Urothelium cell line (cell line): ENCODE measurements at places on chromosomes 6 and 20.

- no peak for DNase-seq
Measured at GRCh38 chr20:49727894-49728885, 14.5 kb upstream of the B4GALT5 start.

GRCh38 chr6:70186461-70186860 lies 116.4 kb downstream of the COL9A1 start:
- DNase-seq: no peak

DNA sequence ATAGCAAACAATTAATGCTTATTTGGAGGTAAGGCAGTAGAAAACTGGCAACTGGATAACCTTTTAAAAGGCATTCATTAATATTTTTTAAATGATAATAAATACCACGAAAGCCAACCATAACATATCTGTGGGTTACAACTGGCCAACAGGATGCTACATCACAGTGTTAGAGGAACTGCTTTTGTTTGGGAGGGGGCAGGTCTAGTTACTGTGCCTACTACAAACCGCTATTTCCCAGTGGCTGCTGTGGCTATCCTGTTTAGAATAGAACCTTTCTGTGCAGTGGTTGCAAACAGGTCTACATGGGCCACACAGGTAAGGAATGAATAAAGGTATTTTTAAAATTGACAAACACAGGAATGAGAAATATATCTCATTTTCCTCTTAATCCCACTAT lies 976 bp downstream of the PIGT start:
- DNase-seq: no peak

- DNase-seq: no peak
Measured at GRCh38 chr6:16633465-16633864, 127.8 kb downstream of the ATXN1 start.

- no peak for DNase-seq
Measured at GRCh38 chr20:23776067-23776771, 25.5 kb upstream of the CST1 start.

- DNase-seq: no peak
Measured at GRCh38 chr6:137495703-137496336, 1.6 kb upstream of the OLIG3 start.

- DNase-seq: peak; percentile 74
Measured at GRCh38 chr6:142871910-142872331, 73.1 kb downstream of the HIVEP2 start.

GRCh38 chr6:158459726-158460125 lies 100.2 kb upstream of the TMEM181 start:
- DNase-seq: no peak

GRCh38 chr20:3543901-3544507 lies 73.2 kb downstream of the ATRN start:
- no peak for DNase-seq

GRCh38 chr20:44309763-44310663 lies 989 bp downstream of the FITM2 start:
- DNase-seq: peak; percentile 37

GRCh38 chr6:12749531-12750379 lies 33.2 kb downstream of the PHACTR1 start:
- peak; percentile 32 for DNase-seq

DNA sequence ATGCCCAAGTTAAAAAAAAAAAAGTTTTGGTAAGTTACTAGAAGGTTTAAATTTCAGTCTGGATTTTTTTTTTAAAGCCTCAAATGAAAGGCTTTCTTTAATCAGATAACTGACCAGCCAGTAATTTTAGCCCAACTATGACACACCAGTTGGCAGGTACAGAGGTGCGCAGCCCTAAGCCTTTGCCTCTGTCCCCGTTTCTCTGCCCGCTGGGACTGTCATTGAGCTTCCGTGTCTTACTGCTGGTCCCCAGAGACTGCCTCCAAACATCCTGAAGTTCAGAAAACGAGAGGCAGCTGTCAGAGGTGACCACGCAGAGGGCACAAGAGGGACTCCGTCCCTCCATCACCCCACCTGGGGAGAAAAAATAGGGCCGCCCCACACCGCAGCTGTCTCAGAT lies 118.2 kb downstream of the RPS12 start:
- DNase-seq: no peak

DNA sequence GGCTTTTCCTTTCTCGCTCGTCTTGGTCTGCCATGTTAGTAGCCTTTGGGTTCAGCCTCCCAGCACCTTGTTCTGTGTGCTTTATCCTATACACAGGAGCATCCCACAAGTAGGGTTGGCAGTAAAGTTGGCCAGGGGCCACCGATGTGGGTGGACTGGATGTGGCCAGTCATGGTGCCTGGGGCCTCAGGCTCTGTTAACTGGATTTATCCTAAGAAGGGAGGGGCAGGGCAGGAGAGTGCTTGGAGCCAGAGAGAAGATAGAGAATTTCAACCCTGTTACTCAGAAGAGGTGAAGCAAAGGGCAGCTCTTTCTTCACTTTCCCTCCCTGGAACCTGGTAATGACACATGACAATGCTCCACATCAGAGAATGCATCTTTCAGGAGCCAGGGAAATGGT lies 14.1 kb upstream of the SIRPB2 start:
- DNase-seq: no peak

GRCh38 chr6:169216830-169217229 lies 36.8 kb downstream of the THBS2 start:
- DNase-seq: no peak

GRCh38 chr6:167644412-167645132 lies 182.1 kb upstream of the AFDN start:
- DNase-seq: no peak

GRCh38 chr6:31575335-31575901 lies at the start of gene TNF:
Gene TNF (plus strand): TSS chr6:31575565. CDS start chr6:31575742, 177 bp downstream.
- DNase-seq: no peak

DNA sequence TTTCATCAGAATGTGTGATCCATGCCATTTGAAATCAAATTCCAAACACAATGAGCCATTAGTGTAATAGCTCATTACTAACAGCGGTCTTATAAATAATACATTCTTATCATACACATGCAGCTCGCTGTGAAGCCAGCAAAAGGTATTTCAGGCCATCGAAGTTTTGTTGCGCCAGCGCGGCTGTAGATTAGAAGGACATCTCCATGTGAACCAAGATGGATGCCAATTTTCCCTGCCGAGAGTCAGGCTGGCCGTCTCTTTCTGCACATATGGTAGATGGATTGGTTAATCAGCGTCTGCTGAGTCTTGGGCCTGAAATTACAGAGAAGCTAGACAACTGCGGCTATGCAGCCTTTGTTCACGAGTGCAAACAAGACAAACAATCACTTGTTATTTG lies 44.1 kb downstream of the CFAP61 start:
- no peak for DNase-seq

DNA sequence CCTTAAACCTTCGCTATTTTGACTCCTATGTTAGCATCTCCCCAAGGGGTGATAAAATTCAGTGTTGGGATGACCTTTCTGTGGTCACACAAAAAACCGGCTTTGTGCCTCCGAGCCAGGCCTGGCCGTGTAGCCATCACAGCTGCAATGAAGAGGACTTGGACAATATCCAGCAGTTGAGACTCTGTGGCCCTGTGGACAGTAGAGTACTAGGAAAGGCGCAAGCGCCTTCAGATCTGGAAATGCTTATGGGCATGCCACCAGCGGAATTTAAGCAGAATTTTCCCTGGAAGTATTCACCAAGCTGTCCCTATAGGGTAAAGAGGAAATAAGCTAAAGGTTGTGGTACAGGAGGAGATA lies 63.3 kb upstream of the SLC2A12 start:
- no peak for DNase-seq

GRCh38 chr20:45090481-45090880 lies 10.4 kb downstream of the KCNS1 start:
- no peak for DNase-seq

DNA sequence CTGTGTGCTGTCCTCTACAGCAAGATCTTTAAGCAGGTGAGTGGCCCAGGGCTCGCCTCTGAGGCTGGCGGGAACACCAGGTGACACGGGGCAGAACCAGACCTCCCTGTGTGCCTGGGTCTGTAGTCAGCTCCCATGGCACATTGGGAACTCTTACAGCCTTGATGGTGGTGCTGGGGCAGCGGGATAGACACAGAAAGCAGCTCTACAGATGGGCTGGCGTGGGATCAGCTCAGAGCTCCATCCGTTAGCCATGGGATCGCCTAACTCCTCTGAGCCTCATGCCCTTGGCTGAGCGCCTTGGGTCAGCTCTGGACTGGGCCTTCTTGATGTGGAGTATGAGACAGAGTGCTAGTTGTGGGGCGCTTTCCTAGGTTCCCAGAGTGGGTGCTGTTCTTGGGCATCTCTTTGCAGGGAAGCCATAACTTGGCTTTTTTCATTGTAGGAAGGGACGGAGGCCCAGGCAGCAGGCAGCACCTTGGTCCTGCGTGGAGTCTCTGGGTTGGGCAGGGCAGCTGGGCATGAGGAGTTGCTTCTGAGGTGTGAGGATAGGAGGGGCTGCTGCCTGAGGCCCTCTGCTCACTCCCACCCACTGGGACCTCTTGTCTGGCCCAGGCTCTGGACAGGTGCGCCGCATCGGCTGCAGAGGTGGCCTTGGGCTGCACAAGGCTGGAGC lies 51.3 kb downstream of the EFCAB8 start:
- no peak for DNase-seq

DNA sequence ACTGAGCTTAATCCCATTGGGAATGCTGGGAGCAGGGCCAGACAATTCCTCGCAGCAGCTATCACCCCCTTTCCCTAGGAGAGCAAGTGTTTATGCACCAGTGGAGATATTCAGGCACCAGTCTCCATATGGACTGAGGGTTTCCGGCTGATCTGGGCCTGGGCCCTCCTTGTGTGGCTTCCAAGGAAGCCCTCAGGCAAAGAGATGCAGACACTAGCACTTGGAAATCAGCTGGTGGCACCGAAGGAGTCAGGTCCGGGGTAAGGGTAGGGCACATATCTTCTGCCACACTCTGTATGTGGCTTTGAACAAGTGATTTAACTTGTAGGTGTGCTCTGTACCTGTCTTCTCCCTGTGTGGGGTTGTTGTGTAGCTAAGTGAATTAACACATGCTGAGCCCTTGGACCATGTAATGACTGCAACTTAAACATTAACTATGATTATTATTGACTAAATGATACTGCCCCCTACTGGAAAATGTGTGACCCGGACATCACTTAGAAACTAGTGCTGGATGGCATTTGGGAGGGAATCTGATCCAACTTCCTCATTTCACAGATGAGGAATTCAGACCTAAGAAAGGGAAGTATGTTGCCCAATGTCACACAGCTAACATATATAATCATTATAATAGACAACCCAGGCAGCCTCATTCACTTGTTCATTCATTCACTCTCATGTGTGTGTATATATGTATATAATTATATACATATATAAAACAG lies 19.3 kb upstream of the WFDC2 start:
- DNase-seq: peak; percentile 58

DNA sequence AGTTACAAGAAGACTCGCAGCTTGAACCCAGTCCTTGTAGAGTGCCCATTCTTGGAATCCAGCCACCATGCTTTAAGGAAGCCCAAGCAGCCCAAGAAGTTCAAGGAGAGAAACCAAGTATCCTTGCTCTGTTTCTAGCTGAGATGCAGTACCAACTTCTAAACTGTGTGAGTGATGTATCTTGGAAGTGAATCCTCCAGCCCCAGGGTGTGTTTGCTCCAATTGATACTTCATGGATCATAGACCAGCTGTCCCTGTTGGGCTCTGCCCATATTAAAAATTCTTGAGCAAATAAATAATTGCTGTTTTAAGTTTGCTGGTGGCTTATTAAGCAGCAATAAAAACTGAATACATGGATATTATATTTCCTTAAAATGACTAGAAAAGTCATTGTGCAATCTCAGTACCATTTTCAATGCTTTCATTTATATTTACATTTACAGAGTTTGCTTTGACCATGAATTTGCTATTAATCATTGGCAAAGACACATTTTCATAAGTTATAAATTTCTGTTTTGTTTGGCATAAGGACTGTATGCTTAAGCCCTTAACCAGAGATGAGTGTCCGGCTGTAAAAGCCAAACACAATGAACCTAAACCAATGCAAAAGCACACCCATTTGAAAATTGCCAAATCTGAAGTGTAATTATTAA lies 9.2 kb downstream of the SPTLC3 start:
- no peak for DNase-seq

- DNase-seq: no peak
Measured at GRCh38 chr6:786946-787763, 94.2 kb upstream of the EXOC2 start.

GRCh38 chr6:168597471-168597875 lies 156.5 kb downstream of the SMOC2 start:
- no peak for DNase-seq

DNA sequence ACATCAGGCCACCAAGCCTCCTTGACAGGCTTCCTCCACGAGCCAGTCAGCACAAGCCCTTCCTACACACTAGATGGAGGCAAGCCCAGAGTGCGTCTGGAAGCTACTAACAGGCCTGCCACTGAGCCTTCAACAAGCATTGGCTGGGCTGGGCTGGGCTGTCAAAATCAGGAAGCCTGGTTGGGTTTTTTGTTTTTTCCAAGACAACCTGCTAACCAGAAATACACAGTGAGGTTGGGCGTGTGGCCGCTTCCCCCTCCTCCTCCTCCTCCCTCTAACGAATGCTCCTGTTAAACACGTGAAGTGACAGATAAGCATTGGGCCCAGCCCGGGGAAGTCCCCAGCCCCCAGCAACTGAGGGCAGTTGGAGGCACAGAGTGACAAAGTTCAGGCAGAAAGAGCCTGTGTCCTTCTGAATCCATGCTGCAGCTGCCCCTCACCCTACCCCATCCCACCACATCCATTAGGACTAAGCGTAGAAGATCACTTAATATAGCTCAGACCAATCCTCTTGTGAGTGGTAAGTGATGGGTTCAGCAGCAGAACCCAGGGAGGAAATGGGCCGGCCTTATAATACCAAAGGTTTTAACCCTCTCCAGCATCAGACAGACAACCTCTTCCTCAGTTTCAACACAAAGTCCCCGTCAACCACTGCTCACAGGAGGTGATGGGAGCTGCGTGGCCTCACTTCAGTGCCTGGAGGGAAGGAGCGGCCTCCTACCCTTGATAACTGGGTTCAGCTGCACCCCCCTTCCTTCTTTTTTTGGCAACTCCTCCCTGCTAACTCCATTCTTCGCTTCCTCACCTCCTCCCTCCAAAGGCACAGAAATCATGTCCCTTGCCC lies 1.1 kb downstream of the NFATC2 start:
- no peak for DNase-seq

- DNase-seq: no peak
Measured at GRCh38 chr6:154206141-154206540, 150.5 kb downstream of the IPCEF1 start.

- no peak for DNase-seq
Measured at GRCh38 chr20:437787-438486, 24.4 kb downstream of the TBC1D20 start.

DNA sequence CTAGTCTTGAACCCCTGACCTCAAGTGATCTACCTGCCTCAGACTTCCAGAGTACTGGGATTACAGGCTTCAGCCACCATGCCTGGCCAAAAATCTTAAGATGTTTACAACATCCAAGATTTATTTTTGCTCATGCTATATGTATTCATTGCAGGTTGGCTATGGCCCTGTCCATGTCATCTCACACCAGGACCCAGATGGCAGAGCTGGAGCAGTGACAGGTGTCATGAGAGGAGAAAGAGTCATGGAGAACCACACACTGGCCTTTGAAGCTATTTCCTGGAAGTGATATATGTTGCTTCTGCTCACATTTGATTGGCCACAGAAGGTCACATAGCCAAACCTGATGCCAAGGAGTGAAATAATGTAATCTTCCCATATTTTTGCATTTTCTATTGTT lies 13.8 kb upstream of the DDR1 start:
- DNase-seq: no peak

- no peak for DNase-seq
Measured at GRCh38 chr6:127403636-127404035, 55.6 kb downstream of the KIAA0408 start.
